CD4-positive, alpha-beta memory T cell (primary cell): ENCODE measurements at places on chromosomes 7 and 10.

- H3K36me3 ChIP-seq, result no peaks in the 10 kb centered on the region
- H3K4me1 ChIP-seq, result no peaks in the 10 kb centered on the region
- no peak overlapping the region for H3K27ac ChIP-seq
- no peak for DNase-seq
These were observed 7.0 kb upstream of the ALDH18A1 start for GRCh38 chr10:95663496-95663895.

- no peak for DNase-seq
- H3K4me1 ChIP-seq, result peaks cover 43% of the 10 kb centered on the region
- H3K27ac ChIP-seq, result no peak overlapping the region
- H3K4me3 ChIP-seq, result no peak overlapping the region
- no peaks in the 10 kb centered on the region for H3K27me3 ChIP-seq
These were observed 2.0 kb upstream of the TM9SF3 start for GRCh38 chr10:96588616-96589419.

- no peak overlapping the region for H3K4me3 ChIP-seq
- H3K27ac ChIP-seq, result no peak overlapping the region
- no peaks in the 10 kb centered on the region for H3K36me3 ChIP-seq
- DNase-seq, result no peak
- no peaks in the 10 kb centered on the region for H3K27me3 ChIP-seq
These were observed 35.2 kb downstream of the ST7 start for GRCh38 chr7:116988363-116988989.

GRCh38 chr10:100516847-100517246, 2.8 kb downstream of the SEC31B start:
- H3K4me3 ChIP-seq, result no peak overlapping the region
- no peaks in the 10 kb centered on the region for H3K27me3 ChIP-seq
- peaks cover 9% of the 10 kb centered on the region for H3K4me1 ChIP-seq

DNA sequence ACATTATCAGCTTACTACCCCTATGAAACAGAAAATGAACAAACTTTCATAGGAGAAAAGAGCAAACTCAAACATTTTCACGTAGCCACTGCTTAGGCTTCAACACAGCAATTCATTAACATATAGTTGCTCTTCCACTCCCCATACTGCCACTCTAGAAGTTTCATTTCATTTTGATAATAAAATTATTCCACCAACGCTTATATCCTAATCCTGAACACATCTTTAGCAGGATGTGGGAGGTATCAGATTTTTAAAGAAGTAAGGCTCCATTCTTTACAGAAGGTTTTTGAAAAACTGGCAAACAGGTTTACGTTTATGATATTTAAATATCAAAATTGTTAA, 77.5 kb upstream of the ANK3 start:
- no peaks in the 10 kb centered on the region for H3K27me3 ChIP-seq
- H3K36me3 ChIP-seq, result no peaks in the 10 kb centered on the region
- H3K27ac ChIP-seq, result no peak overlapping the region
- no peak for DNase-seq
- no peak overlapping the region for H3K4me3 ChIP-seq

DNA sequence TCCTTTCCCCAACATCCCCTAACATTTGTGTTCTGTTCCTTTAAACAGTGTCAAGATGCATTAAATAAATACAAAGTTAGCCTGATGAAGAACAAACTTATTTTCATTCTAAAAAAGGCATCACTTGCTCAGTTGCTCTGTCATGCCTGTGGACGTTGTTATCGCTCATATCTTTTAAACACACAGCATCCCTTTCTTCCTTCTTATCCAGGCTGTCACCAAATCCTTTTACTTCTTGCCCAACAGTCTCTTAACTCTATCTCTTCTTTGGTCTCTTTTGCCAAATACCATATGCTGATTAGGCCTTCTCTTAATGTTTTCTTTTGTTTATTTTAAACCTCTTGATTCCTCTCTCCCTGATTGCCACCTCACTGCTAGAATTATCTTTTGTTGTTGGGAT, 43.9 kb downstream of the DKK1 start:
- no peak overlapping the region for H3K27ac ChIP-seq
- H3K36me3 ChIP-seq, result no peaks in the 10 kb centered on the region
- DNase-seq, result no peak
- no peak overlapping the region for H3K4me3 ChIP-seq
